ENCODE measurements at places on chromosomes 12 and 14.
A peak's percentile ranks its signal among the peaks of the same experiment; 100 is the strongest.

- DNase-seq = no peak
These were observed 28.6 kb upstream of the EMP1 start for GRCh38 chr12:13167906-13168305.

DNA sequence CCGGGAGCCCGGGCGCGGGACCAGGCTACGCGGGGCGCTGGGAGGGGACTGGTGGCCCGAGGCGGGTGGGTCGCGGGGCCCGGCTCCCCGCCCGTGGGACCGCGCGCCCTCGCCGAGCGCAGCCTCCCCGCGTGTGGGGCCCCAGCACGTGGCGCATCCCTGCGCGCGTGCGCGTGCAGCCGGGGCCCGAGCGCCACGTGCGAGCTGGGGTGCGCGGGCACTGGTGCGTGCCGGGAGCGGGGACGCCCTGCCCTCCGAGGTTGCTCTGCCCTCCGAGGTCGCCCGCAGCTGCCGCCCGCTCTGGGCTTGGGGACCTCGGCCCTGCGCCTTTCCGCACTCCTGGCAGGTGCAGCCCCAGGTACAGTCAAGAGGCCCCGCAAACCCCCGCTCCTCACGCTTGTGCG, 365 bp upstream of the CCDC88C start:
- DNase-seq = peak; percentile 55

GRCh38 chr14:33957993-33958392, 7.1 kb upstream of the EGLN3 start:
- no peak for DNase-seq

DNA sequence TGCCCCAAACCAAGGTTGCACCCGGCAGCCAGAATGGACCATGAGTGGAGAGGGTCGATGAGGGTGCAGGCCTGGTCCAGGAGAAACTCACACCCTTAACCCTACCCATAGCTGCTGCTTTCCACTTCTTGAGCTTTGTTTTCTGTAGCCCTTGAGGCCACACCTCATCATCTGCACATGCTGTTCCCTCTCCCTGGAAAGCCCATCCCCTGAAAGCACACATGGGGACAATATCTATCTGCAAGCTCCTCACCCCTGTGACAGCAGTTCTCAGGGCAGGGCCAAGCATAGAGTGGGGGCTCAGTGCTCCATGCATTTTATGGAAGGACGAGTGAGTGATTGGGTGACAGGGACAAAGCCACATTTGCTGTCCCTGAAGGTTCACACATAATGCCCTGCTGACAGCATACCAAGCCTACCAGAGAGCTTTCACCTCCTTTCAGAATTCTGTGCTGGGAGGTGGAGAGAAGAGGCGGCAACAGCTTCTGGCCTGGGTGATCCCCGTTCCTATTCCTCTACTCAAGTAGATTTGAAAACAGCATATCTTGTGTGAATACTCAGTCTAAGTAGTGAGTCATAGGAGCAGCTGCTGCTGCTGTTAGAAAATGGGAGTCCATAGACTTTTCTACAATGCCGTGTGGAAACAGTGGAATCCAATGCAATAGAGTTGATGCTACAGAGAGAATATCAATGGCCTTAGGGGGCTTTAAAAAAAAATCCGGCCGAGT, 44.6 kb downstream of the SRGAP1 start:
- no peak for DNase-seq

DNA sequence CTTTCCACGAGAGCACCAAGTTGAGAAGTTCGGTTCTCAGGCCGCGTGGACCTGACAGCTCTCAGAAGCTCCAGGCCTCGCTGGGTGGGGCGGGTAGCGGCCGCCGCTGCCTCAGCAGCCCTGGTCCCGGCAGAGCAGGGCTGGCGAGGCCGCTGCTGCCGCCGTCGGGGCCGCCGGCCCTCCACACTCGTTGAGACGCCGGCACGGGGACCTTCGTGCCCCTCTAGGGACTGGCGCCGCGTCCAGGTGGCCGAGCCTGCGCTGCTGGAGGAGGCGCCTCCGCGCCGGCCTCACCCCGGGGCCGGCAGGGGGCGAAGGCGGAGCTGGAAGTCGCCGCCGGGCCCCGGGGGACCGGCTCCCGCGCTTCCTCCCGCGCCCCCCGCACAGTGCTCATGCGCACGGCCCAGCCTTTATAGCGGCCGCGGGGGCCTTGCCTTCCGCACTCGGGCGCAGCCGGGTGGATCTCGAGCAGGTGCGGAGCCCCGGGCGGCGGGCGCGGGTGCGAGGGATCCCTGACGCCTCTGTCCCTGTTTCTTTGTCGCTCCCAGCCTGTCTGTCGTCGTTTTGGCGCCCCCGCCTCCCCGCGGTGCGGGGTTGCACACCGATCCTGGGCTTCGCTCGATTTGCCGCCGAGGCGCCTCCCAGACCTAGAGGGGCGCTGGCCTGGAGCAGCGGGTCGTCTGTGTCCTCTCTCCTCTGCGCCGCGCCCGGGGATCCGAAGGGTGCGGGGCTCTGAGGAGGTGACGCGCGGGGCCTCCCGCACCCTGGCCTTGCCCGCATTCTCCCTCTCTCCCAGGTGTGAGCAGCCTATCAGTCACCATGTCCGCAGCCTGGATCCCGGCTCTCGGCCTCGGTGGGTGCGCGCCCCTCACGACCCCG, at the start of gene COCH:
TSS of gene COCH (plus strand) at position 440 of the 879 bp plus-strand sequence. CDS start at position 820, 380 bp downstream.
- DNase-seq = no peak

DNA sequence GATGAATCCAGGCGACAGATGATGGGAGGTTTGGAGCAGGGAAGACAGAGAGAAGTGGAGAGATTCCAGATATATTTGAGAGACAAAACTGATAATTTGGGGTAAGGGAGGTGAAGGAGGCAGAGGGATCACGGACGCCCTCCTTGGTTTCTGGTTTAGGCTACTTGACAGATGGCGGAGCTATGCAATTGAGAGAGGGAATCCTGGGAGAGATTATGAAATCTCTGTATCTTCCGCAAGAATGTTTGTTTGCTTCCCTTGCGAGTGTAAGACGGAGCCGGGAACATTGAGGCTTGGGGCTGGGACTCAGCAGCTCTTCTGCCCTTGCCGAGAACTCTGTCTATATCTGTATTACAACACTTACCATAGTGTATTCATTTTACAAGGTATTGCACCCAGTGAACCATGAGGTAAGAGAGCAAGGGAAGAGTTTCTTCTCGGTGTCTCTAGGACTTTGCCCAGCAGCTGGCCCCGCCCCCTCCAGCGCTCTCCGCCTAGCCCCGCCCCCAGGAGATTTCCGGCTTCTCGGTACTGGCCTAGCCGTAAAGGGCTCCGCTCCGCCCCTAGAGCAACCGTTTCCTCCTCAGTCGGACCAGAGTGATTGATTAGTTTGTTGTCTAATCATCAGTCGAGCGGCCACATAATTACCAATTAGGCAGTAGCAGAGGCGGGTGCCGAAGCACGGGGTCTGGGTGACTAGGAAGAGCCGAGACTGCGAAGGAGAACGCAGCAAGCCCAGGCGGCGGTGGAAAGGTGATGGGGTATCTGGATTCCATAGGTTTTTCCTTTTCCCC, at the start of gene PRR13:
TSS of gene PRR13 (plus strand) at position 695 of the 794 bp plus-strand sequence. CDS start 981 bp downstream, outside the sequence.
- peak; percentile 100 for DNase-seq

GRCh38 chr14:61535032-61535431, 160.3 kb upstream of the HIF1A start:
- no peak for DNase-seq

- no peak for DNase-seq
These were observed 39.8 kb upstream of the CMKLR1 start for GRCh38 chr12:108378926-108379325.

GRCh38 chr14:86521843-86522242, 991.9 kb downstream of the FLRT2 start:
- no peak for DNase-seq

GRCh38 chr12:108479364-108480070, 35.6 kb upstream of the FICD start:
- DNase-seq = no peak

GRCh38 chr14:89853936-89854693, 100.4 kb downstream of the EFCAB11 start:
- DNase-seq = no peak

- DNase-seq = no peak
These were observed 15.5 kb downstream of the CPSF6 start for GRCh38 chr12:69254862-69255261.

DNA sequence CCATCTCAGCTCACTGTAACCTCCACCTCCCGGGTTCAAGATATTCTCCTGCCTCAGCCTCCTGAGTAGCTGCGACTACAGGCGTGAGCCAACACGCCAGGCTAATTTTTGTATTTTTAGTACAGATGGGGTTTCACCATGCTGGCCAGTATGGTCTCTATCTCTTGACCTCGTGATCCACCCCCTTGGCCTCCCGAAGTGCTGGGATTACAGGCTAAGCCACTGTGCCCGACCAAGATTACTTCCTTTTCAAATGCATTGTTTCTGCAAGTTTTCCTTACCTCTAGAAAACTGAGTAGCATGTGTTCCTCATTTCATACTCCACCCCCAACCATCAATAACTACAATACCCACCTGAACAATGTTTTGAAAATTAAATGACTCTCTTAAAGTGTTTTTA, 13.1 kb downstream of the ARF6 start:
- no peak for DNase-seq

DNA sequence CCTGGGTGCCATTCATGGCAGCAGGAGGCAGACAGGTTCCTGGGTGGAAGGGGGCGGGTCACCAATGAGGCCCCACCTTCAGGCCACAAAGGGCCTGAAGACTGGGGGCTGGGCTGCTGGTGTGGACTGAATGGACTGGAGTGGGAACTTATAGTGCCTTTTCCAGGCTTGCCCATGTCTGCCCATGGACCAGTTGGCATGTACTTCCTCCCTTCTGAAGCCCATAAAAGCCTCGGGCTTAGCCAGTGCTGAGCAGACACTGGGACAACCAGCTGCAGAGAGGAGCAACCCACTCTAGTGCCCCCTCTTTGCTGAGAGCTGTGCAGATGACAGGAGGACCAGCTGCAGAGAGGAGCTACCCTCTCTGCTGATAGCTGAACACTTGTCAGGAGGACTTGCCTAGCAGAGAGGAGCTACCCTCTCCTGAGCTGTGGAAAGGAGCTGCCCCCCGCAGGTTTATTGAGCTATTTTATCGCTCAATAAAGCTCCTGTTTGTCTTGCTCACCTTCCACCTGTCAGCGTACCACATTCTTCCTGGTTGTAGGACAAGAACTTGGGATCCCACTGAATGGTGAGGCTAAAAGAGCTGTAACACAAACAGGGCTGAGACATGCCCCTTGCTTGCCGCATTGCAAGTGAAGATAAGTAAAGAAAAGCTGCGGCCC, 34.0 kb downstream of the APAF1 start:
- DNase-seq = no peak

- DNase-seq = no peak
These were observed 132.4 kb upstream of the RGS6 start for GRCh38 chr14:71799841-71800240.

DNA sequence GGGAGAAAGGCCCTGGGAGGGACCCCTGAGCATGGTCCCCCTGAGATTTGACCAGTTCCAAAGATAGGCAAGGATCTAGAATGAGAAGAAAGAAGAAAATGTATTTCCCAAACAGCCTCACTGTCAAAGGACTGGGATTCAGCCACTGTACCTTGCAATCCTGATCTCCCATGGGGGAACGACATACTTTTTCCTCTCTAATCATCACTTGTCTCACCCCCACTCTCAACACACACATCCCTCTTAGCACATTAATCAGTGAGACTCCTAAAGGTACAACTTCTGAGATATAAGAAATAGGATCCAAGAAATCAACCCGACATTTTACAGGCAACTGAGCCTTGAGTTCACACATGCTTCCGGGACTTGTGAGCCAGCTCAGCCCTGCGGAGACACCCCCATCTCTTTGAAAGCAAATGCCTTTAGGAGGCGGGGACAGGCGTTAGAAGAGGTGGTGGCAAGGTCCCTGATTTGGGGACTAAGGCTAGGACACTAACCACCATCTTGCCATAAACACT, 1.4 kb downstream of the MAP3K9 start:
- peak; percentile 66 for DNase-seq

DNA sequence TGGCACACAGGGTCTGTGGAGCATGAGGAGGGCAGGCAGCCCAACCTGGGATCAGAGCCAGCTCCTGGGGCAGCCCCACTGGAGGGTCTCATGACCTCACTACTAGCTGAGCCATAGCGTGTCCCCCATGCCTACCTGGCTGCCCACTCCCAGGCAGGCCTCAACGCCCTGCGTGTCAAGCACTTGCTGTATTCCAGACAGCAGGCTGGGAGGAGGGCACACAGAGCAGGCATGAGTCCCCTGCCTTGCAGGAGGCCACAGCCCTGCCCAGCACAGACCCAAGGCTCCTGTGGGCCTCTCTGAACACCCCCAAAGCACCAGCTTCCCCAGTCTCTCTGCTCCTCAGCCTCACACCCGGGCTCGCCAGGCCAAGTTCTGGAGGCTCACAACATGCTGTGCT, 64.0 kb downstream of the IQSEC3 start:
- DNase-seq = no peak

DNA sequence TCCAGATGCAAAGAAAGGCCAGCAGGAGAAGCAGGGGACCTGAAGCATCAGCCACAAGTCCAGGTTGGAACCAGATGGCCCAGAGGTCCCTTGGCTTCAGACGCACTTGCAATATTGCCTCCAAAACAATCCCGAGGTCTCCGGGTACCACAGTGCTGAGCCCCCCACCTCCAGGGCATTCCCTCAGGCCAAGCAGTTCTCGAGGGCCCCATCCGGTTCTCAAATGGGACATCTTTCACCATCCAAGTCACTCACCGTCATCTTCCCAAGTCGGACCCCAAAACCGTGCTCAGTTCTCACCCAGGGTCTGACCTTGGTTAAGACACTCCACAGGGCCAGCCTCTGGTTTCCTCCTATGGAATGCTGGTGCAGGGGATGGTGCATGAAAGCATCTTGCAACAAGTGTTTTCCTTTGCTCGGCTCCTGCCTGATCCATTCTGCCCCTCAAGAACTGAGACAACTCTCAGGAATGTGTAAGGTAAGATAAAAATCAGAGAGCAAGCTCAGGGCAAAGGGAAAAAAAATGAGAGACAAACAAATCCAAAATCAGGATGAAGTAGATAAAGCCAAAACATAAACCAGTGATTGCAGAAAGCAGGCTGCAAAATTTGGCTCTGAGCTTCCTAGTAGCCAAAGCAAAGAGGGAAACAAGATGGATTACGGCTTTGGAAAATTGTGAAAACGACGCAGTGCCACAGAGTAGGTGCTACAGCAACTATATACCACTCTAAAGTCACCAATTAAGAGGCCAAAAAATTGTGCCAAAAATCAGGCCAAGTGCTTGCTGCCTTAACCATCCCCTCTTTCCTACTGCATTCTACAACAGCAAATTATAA, 8.0 kb downstream of the NCOR2 start:
- no peak for DNase-seq

DNA sequence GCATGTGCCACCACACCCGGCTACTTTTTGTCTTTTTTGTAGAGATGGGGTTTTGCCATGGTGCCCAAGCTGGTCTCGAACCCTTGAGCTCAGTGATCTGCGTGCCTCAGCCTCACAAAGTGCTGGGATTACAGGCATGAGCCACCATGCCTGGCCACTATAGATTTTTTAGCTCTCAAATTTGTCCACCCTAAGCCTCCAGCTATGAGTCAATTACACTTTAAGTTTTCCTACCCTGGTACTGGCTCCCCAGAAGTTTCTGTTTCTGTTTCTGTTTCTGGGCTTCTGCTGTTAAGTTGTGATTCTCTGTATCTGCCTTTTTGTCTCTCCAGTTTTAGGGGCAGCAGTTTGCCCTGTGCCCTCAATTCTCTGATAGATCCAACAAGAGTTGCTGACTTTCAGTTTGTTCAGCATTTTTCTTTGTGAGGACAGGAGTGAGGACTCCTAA, 4.4 kb upstream of the TINF2 start:
- peak; percentile 72 for DNase-seq

GRCh38 chr12:71797531-71797930, 42.0 kb upstream of the TBC1D15 start:
- no peak for DNase-seq

GRCh38 chr14:93926245-93926872, 785 bp upstream of the FAM181A start:
- DNase-seq = no peak

All from CD4-positive, alpha-beta T cell treated with Interleukin-2 at 100 ng/mL for 4 hours (primary cell).